ENCODE measurements at places on chromosomes 4 and X.

GRCh38 chr4:17511051-17511450 is 839 bp downstream of the QDPR start:
- no peak for DNase-seq

- DNase-seq = peak; percentile 53
Observed at GRCh38 chrX:20067709-20068561, 48.8 kb downstream of the MAP7D2 start.

GRCh38 chr4:42488114-42488513 is 90.8 kb downstream of the SHISA3 start:
- no peak for DNase-seq

GRCh38 chr4:20297261-20297660 is 45.6 kb downstream of the SLIT2 start:
- DNase-seq = no peak

GRCh38 chr4:136281307-136281706 is 1251.0 kb downstream of the PCDH18 start:
- DNase-seq = no peak

GRCh38 chr4:122576261-122577188 is 44.3 kb downstream of the IL21 start:
- no peak for DNase-seq

DNA sequence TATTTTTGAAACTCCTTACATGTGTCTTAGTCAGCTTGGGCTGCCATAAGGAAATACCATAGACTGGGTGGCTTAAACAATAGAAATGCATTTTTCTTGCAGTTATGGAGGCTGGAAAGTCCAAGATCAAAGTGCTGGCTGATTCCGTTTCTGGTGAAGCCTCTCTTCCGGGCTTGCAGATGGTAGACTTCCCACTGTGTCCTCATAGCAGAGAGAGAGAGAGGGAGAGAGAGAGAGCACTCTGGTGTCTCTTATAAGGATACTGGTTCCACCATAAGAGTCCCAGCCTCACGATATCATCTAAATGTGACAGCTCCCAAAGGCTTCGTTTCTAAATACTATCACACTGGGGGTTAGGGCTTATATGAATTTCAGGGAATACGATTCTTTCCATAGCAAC is 39.7 kb downstream of the ENPEP start:
- no peak for DNase-seq

DNA sequence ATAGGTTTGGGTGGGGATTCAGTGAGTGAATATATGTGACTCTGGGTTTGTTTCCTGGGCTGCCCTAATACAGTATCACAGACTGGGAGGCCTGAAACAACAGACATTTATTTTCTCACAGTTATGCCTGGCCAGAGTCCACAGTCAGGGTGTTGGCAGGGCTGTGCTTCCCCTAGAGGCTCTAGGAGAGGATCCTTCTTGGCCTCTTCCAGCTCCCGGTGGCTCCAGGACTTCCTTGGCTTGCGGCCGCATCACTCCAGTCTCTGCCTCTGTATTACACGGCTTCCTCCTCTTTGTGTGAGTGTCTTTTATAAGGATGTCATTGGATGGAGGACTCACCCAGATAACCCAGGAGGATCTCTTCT is 5.2 kb upstream of the JAKMIP1 start:
- DNase-seq = no peak

DNA sequence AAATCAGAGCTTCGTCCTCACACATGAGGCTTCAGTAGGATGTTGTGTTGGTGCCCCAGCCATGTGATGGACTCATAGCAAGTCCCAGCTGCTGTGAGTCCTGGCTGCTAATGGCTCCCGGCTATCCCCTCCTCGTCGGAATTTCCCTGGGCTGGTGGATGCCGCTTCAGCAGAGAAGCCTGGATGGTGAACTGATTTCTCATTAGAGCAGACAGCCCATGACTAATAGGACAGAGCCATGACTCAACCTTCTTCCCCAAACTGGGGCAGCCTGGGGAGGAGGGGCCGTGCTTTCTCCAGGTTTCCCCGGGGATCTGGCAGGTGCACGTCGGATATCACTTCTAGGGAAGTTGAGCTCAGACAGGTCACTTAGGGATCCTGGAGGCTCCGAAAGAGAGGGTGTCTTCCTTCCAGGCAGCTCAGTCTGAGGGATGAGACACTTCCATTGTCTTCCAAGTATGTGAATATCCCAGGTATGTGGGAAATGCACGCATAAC is 112.7 kb downstream of the ASMT start:
- no peak for DNase-seq

DNA sequence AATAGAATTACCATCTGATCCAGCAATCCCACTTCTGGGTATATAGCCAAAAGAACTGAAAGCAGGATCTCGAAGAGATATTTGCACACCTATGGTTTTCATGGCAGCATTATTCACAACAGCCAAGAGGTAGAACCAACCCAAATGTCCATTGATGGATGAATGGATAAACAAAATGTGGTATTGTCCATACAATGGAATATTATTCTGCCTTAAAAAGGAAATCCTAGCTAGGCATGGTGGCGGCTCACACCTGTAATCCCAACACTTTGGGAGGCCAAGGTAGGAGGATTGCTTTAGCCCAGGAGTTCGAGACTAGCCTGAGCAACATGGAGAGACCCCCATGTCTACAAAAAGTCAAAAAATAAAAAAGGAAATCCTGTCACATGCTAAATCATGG is 27.3 kb downstream of the SAT1 start:
- no peak for DNase-seq

- no peak for DNase-seq
Observed at GRCh38 chr4:94728056-94728766, 29.5 kb upstream of the BMPR1B start.

DNA sequence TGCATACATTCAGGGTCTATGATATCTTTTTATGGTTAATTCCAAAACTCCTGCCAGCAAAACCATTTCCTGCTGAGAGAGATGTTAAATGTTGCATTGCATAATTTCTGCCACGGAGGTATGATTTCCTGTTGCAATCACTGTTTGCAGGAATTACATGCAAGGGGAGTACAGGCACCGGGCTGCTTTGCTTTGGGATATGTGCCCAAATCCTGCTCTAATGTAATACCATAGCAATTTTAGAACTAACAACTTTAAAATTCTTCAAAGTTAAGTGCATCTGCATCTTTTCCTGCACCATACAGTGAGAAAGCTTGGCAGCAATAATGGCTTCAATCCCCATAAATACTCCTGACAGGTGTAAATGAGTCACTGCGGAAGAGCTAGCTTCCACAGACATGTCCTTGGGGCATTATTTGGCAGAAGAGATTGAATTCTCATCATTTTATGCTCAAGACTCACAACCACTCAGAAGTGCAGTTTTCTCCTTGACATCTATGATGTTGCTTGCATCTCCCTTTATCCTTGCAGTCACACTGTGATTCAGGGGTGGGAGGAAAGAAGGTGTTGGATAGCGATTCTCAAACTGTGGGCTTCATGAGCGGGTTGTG is 29.6 kb downstream of the TRIM2 start:
- DNase-seq = peak; percentile 59

GRCh38 chrX:150696866-150697265 is 3.7 kb downstream of the MTMR1 start:
- no peak for DNase-seq

All from non-pigmented ciliary epithelial cell (primary cell).